ENCODE measurements at places on chromosomes 4 and X. TPM values are rescaled to one million over a fixed set of nuclear protein-coding genes. Genes with fewer than 3 reads are reported as not detected.

RAB33A gene
- polyA plus RNA-seq, result 2.4 TPM

RHOH gene
- polyA plus RNA-seq, result 3.2 TPM

BLOC1S4 gene
- polyA plus RNA-seq, result 12.4 TPM

TMPRSS11B gene
- polyA plus RNA-seq, result not detected

ARAP2 gene
- polyA plus RNA-seq, result 1.5 TPM

SH2D1A gene
- 0.35 TPM for polyA plus RNA-seq

NHS gene
- 4.2 TPM for polyA plus RNA-seq

ANOS1 gene
- 0.53 TPM for polyA plus RNA-seq

SYAP1 gene
- 9.5 TPM for polyA plus RNA-seq

All from urinary bladder (tissue), 4 donors.